ENCODE measurements at places on chromosomes 7 and 10.

GRCh38 chr10:42988517-42989395 is 88.1 kb upstream of the RET start:
- DNase-seq, result no peak

- DNase-seq, result no peak
Observed at GRCh38 chr10:102596506-102596971, 47.7 kb upstream of the TRIM8 start.

GRCh38 chr10:15985690-15986089 is 125.4 kb upstream of the MINDY3 start:
- DNase-seq, result no peak

- no peak for DNase-seq
Observed at GRCh38 chr7:37532636-37533035, 84.0 kb upstream of the ELMO1 start.

DNA sequence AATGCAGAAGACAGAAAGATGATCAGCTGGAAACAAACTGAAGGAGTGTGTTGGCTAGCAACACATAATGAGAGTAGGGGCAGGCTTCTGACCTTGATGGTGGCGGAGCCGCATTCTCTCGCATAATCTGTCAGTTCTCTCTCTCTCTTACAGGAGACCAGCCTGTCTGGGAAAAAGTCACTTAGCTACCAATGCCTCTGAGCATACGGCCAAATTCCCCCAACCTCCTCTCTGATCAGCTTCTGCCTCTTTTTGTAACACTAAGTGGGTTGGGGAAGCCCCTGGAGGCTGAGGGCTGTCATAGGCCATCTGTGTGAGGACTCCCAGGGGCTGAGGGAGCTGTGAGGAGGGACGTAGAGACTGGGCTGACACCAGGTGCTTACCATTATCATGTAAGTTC is 104.6 kb downstream of the HIPK2 start:
- DNase-seq, result no peak

GRCh38 chr7:36191292-36191920 is 38.4 kb downstream of the EEPD1 start:
- DNase-seq, result no peak

GRCh38 chr7:159038066-159038465 is 106.6 kb downstream of the VIPR2 start:
- no peak for DNase-seq

GRCh38 chr10:79933961-79934360 is 14.9 kb downstream of the SFTPD start:
- no peak for DNase-seq
